ENCODE measurements at places on chromosomes 3 and 15. TPM values are rescaled to one million over a fixed set of nuclear protein-coding genes. Genes with fewer than 3 reads are reported as not detected.

NOX5 gene
- 0.89 TPM for polyA plus RNA-seq

GRCh38 chr3:184761075-184761841, 49.4 kb upstream of the MAGEF1 start:
- no peak for DNase-seq

GABRB3 gene
- 5.9 TPM for polyA plus RNA-seq

DNA sequence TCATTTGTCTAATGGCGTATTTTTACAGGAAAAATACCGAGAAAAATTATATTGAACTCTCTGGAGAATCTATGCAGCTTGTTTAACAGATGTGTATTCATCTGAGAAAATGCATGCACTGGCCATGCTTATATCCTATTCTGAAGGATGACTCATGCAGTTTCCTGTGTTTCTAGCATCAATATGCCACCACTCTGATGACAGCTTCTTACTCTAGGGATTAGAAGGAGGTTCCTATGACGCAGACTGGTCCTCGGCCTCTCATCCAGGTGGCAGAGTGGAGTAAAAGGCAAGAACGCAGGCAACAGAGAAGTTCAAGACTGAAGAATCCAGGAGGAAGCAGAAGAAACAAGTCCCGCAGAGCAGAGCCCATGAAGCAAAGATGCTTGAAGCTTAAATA, 910.0 kb upstream of the ROBO1 start:
- DNase-seq: no peak

- DNase-seq: no peak
Observed at GRCh38 chr15:101107101-101107500, 144.7 kb downstream of the CHSY1 start.

All from right renal pelvis (tissue), 4 donors.